ENCODE measurements at places on chromosomes 16 and 17.
A peak's percentile ranks its signal among the peaks of the same experiment; 100 is the strongest.

DNA sequence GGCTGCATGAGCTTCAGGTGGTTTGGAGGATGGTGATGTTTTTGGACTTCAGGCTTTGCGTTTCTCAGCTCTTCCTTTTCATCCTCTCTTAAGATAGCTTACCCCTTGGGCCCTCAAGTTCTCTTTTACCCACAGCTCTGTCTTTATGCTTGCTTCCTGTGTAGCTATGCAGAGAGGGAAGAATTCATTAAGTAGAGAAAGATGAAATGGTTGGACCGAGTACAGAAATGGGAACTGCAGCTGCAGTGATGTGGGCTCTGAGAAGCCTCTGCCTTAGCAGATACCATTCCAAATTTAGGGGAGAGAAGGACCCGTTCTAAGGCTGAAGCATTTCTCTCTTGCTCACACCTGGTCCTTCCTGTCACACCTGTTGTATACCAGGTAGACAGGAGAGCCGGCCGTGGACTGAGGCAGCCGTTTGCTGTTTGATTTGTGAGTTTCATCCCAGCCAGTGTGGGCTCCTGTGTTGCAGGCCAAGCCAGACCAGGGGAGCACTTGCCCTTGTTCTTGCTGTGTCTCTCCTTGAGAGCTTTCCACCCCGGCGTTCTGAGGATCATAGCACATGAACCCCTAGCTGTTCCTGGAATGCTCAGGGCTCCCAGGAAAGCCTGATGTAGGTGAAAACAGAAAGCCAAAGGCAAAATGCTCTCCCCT, 392.7 kb downstream of the CPPED1 start:
- H3K4me3 ChIP-seq: no peak overlapping the region
- DNase-seq: no peak
- H3K27me3 ChIP-seq: no peaks in the 10 kb centered on the region
- no peak overlapping the region for H3K27ac ChIP-seq

DNA sequence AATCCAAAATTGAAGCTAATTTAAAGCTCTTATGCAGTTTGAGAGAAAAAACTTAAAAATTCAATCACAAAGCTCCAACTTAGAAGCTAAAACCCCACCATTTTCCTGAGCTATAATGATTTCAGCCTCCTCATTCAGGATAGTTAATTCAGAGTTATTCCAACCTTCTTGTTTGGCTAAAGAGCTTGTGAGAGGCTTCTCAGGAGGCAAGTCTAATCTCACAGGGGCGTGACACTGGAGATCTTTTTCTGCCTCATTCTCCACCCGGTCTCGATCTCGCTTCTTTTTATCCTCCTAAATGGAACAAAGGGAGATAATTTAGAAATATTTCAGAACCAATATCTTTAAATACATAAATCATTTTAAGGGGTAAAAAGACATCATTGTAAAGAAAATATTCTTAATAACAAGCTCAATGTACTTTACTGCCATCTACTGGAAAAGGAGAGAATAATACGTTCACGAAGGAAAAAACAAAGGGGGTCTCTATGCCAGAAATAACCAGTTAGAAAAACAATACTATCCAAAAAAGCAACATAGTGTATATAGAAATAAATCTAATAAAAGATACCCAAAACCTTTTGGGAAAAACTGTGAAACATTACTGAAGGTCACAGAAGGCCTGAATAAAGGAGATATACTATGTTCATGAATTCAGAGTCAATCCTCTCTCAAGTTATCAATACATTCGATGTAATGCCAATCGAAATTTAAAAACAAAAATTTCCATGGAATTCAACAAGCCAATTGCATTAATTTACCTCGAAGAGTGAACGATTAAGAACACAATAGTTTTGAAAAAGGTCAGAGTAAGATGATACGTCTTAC, 13.9 kb downstream of the BRD7 start:
- no peak overlapping the region for H3K4me3 ChIP-seq
- peaks cover 24% of the 10 kb centered on the region for H3K36me3 ChIP-seq
- H3K4me1 ChIP-seq: no peaks in the 10 kb centered on the region

- no peaks in the 10 kb centered on the region for H3K4me1 ChIP-seq
- no peak for DNase-seq
- H3K27ac ChIP-seq: no peak overlapping the region
- no peak overlapping the region for H3K4me3 ChIP-seq
- no peaks in the 10 kb centered on the region for H3K36me3 ChIP-seq
Observed at GRCh38 chr17:77905766-77906165, 52.7 kb upstream of the TNRC6C start.

GRCh38 chr17:80274331-80274730, 13.7 kb downstream of the RNF213 start:
- DNase-seq: no peak
- H3K4me1 ChIP-seq: peaks cover 31% of the 10 kb centered on the region
- H3K27ac ChIP-seq: 0 out of 2 replicates have a peak overlapping the region, but pooled peaks have one; percentile 25
- H3K27me3 ChIP-seq: no peaks in the 10 kb centered on the region
- peaks cover 2% of the 10 kb centered on the region for H3K36me3 ChIP-seq
- H3K4me3 ChIP-seq: no peak overlapping the region

- peaks cover 3% of the 10 kb centered on the region for H3K27me3 ChIP-seq
- no peak overlapping the region for H3K27ac ChIP-seq
- no peak for DNase-seq
- no peaks in the 10 kb centered on the region for H3K4me1 ChIP-seq
Observed at GRCh38 chr17:49204516-49204915, 5.9 kb downstream of the GNGT2 start.

GRCh38 chr17:41527063-41528023, 765 bp downstream of the KRT19 start:
- peak overlapping the region; percentile 96 for H3K27ac ChIP-seq
- no peaks in the 10 kb centered on the region for H3K27me3 ChIP-seq
- peaks cover 8% of the 10 kb centered on the region for H3K36me3 ChIP-seq
- peaks cover 71% of the 10 kb centered on the region for H3K4me1 ChIP-seq

DNA sequence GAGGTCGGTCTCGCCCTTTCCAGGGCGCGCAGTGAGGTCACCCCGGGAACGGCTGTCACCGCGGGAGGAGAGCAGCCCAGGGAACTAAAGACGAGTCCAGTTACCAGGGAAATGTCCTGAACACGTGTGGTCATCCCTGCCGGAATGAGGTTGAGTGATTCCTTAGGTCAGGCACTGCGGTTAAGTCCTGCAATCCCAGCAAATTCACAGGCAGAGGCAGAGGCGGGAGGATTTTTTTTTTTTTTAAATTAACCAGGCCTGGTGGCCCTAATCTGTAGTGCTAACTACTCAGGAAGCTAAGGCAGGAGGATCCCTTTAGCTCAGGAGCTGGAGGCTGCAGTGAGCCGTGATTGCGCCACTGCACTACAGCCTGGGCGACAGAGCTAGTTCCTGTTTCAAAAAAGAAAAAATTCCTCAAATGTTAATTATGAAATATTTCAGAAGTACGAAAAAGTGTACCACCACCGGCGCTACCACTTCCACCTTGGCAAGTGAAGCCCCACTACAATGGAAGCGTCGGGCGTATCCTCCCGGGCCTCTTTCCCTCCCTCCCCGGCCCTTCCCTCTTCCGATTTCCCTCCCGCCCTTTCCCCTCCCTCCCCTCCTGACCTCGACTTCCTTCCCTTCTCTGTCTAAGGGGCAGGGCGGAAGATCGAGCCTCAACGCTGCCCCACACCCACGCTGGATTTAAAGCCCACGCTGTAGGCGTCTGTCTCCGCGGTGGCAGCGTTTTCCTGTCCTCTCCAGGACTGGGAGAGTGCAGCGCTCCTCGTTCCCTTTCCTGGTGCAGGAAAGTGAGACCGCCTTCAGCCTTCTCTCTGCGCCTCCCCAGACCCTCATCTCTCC, 27.3 kb downstream of the SLFN11 start:
- peak overlapping the region; percentile 64 for H3K27ac ChIP-seq
- no peaks in the 10 kb centered on the region for H3K36me3 ChIP-seq
- H3K4me3 ChIP-seq: peak overlapping the region; percentile 36
- H3K4me1 ChIP-seq: no peaks in the 10 kb centered on the region

DNA sequence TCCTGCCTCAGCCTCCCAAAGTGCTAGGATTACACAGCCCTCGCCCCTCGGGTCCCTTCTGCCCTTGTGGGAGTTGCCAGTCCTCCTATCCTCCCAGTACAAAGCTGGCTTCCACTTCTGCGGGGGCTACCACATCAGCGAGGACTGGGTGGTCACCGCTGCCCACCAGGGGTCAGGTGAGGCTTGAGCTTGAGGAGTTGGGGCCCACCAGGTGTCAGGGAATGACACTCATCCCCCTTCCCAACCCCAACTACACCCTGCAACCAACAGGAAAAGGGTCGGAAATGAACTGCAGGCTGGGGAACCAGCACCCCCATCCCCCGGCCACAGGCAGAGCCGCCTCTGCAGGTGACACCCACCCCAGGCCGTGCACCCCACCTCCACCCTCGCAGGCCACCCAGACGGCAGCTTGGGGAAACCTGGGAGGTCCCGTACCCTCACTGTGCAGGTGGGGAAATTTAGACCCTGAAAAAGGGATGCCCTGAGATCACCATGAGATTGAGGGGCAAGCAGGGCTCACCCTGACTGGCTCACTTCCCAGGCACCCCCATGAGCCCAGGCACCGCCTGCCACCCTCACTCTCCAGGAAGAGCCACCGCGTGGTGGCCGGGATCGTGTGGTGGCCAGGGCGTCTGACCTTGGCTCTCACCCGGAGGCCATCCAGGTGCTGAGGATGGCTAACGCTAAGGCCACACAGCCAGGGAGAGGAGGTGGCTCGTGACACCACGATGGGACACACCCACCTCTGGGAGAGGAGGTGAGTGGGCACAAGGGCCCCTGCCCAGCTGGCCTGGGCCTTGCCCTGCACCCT, 8.0 kb downstream of the CTRB1 start:
- no peaks in the 10 kb centered on the region for H3K27me3 ChIP-seq
- no peak overlapping the region for H3K27ac ChIP-seq
- no peak for DNase-seq
- H3K4me1 ChIP-seq: peaks cover 3% of the 10 kb centered on the region
- no peak overlapping the region for H3K4me3 ChIP-seq

DNA sequence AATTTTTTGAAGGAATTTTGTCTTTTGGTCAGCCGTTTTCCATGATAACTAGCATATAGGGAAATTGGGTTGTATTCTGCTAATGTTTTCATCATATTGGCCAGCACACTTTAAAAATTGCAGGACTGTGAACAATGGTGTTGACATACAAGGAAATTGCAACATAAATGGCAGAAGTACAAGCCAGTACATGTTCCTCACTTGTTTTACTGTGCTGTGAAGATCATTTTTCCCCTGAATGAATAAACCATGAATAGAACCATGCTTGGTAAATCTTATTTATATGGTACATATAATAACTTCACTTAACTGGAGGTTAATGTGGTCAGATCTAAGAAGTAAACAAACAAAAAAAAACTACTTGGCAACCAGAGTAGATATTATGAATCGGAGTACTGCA, 22.8 kb downstream of the OMG start:
- no peak overlapping the region for H3K4me3 ChIP-seq
- no peak overlapping the region for H3K27ac ChIP-seq
- no peak for DNase-seq
- no peaks in the 10 kb centered on the region for H3K27me3 ChIP-seq
- H3K36me3 ChIP-seq: no peaks in the 10 kb centered on the region

DNA sequence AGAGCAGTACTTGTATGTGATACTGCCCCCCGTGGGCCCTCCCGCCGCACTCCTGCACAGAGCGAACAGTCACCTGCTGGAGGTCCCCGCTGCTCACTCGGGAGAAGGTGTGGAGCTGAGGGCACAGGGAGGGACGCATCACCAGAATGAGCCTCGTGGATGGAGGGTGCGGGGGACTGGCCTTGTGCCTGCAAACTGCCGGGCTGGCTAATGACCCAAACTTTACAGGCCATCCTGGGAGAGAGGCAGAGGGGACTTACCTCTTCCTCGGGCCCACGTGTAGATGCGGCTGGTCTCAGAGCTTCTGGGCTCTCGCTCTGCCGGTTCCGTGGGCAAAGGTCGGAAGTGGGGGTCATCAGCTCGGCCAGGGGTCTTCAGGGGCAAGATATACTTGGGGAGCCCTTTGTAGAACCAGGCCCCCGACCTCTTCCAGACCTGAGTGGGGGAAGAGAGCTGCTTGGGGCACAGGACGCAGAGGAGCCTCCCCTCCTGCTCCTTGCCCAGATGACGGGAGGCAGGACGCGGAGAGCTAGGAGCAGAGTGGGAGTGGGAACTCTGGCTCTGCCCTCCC, 65.5 kb upstream of the DOC2B start:
- H3K27me3 ChIP-seq: no peaks in the 10 kb centered on the region
- H3K27ac ChIP-seq: no peak overlapping the region
- no peak overlapping the region for H3K4me3 ChIP-seq
- H3K36me3 ChIP-seq: no peaks in the 10 kb centered on the region

DNA sequence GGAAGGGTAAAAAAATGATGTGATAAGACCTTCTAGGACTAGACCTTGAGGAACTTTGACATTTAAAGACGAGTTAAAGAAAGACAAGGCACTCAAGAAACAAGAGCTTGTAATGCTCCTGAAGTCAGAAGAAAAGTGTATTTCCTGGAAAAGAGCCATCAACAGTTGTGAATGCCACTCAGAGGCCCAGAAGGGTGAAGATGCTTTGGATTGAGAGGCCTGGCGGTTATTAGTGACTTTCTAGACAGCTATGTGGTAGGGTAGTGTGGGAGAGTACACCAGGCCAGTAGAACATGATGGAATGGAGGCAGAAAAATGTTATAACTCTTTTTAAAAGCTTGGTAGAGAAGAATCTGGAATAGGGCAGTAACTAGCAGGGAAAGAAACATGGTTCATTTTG, 34.1 kb upstream of the ANKFN1 start:
- H3K36me3 ChIP-seq: no peaks in the 10 kb centered on the region
- H3K27me3 ChIP-seq: no peaks in the 10 kb centered on the region
- H3K27ac ChIP-seq: no peak overlapping the region
- DNase-seq: no peak
- no peaks in the 10 kb centered on the region for H3K4me1 ChIP-seq

GRCh38 chr17:4090898-4091297, 51.9 kb downstream of the ZZEF1 start:
- H3K27me3 ChIP-seq: no peaks in the 10 kb centered on the region
- H3K4me1 ChIP-seq: no peaks in the 10 kb centered on the region
- H3K27ac ChIP-seq: no peak overlapping the region
- H3K4me3 ChIP-seq: no peak overlapping the region
- H3K36me3 ChIP-seq: peaks cover 16% of the 10 kb centered on the region

GRCh38 chr17:30824002-30824355, 513 bp downstream of the CRLF3 start:
- no peaks in the 10 kb centered on the region for H3K27me3 ChIP-seq
- peaks cover 21% of the 10 kb centered on the region for H3K4me1 ChIP-seq
- H3K27ac ChIP-seq: peak overlapping the region; percentile 84
- H3K4me3 ChIP-seq: peak overlapping the region; percentile 85

DNA sequence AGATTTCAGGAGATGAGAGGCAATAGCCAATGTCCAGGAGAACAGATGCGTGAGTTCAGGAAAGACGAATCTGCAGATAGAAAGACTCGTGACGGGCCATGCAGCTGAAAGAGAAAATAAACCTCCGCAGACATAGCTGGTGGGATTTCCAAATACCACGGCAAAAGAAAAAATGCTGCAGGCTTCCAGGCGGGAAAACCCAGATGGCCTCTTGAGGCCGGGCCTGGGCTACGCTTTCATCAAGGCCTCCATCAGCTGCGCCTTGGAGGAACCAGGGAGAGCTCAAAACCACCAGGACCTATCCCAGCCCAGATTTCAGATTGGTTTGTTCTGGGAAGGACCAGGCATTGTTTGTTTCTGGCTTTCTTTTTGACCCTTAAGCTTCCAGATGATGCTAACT, 16.7 kb downstream of the CCDC40 start:
- no peak overlapping the region for H3K4me3 ChIP-seq
- DNase-seq: no peak
- no peaks in the 10 kb centered on the region for H3K36me3 ChIP-seq
- H3K27me3 ChIP-seq: no peaks in the 10 kb centered on the region
- H3K4me1 ChIP-seq: peaks cover 16% of the 10 kb centered on the region

- no peak for DNase-seq
- no peak overlapping the region for H3K4me3 ChIP-seq
- no peaks in the 10 kb centered on the region for H3K27me3 ChIP-seq
- no peaks in the 10 kb centered on the region for H3K4me1 ChIP-seq
Observed at GRCh38 chr16:2664574-2664982, 17.7 kb upstream of the KCTD5 start.

GRCh38 chr17:14580499-14580898, 279.6 kb downstream of the HS3ST3B1 start:
- no peak overlapping the region for H3K27ac ChIP-seq
- no peaks in the 10 kb centered on the region for H3K36me3 ChIP-seq
- no peak for DNase-seq
- no peak overlapping the region for H3K4me3 ChIP-seq

Measured in Panc1 (cell line).